Activated T-helper 1 cell treated with Interleukin-2 at 50 U/mL for 16 hours (primary cell): ENCODE measurements at places on chromosomes 2 and 18.

DNA sequence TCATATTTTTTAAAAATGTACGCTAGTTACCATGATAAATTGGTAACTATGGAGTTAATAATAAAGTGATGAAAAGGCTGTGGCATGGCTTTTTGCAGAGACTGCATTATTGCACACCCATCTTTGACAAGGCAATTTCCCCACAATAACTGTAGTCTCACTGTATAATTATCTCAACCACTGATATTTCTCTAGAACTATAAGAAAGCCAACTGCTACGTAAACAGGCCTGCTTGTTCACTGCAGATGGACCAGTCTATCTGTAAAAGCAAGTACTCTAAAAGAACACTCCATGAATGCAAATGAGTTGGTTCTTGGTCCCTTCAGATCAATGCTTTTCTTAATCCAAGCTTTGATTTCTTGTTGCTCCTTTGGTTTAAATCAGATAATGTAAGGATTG is 218.7 kb downstream of the RBM43 start:
- no peak for DNase-seq

DNA sequence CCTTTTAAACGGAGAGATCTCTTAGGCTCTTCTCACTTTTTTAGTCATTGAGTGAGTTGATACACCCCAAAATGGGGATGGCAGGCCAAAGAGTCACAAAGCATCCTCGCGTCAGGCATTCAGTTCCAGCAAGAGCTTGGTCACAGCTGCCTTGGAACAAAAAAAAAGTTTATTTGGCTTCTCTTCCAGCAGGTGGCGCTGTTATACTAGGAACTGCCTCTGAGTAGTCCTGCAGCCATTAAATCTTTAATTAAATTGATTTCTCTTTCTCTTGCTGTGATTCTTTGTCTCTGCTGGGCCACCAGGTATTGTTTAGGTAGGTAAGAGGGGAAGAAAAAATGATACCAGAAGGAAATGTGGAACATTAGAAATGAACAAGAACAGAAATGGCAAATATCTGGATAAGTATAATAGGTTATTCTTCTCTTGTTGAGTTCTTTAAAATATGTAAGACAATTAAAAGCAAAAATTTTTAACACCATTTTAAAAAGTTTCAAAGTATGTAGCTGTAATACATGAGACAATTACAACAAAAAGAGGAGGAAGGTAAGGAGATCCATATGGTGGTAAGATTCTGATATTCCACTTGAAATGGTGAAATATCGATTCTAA is 175.1 kb downstream of the GALNT1 start:
- DNase-seq: no peak

DNA sequence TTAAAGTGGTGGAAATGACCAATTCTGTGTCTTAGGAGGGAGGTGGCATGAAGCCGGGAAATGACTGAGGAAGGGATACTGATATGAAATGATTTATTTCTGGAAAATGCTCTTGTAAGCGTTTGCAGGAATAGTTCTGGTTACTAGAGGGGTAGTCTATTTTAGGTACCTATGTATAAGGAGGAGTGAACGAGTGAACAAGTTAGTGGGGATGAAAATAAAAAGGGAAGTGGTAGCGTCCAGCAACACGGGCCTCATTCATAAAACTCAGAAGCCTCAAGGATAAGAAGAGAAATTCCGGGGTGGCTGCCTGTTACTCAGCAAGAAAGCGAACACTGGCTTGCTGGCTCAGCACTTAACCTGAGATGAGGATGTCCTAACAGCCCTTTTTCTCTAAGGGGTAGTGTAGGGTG is 303.3 kb downstream of the NCKAP5 start:
- no peak for DNase-seq

DNA sequence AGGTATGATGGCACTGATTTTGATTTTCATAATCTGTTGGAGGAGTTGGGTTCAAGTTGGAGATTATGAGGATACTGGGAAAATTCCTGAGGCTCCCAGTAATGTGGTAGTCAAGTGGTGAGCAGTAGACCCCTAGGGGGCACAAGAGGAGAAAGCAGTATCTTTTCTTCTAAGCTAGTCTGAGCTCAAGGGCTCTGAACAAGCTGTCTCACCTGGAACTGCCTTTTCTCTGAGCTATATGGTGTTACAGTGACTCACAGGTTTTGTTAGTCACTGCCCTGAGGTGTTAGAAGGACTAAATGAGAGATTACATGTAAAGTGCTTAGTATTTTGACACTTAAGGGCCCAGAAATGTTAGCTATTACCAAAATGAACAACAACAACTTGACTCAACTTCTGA is 42.2 kb downstream of the CD302 start:
- DNase-seq: no peak

DNA sequence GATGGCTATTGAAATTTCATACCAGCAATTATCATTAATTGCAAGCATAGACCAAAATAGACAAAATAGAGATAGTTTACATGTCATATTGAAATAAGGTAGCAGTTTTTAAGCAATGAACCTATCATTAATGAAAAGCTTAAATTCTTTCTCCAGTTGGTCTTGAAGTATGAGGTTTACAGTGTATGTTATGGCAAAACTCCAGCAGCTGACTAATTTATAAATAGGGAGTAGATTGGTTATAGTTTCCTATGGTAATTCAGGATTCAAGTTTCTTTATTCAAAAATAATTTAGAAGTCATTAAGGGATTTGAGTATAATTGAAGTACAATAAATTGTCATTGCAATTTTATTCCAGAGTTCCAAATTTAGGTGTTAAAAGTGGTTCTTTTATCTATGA is 69.6 kb upstream of the COL5A2 start:
- DNase-seq: no peak

GRCh38 chr2:152483276-152484063 is 148.5 kb downstream of the FMNL2 start:
- DNase-seq: no peak

- no peak for DNase-seq
Observed at GRCh38 chr2:137223722-137224121, 458.4 kb downstream of the THSD7B start.

DNA sequence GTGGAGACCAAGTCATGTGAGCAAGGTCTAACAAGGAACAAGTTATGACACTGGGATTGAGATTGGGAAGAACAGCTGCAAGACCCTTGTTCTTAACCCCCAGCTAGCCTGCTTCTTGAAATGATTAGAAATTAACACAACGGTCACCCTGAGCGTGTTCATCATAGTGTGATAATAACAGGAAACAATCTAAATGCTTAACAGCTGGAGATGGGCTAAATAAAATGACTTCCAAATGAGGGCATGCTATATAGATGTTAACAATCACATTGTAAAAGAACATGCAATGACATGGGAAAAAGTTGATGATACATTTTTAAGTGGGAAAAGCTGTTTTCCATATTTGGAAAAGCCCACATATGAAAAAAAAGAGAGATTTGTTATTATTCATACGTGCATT is 47.6 kb downstream of the RPL37A start:
- DNase-seq: no peak

- DNase-seq: no peak
Observed at GRCh38 chr2:186058614-186059013, 320.0 kb downstream of the FSIP2 start.

- no peak for DNase-seq
Observed at GRCh38 chr18:48816554-48816953, 134.2 kb downstream of the SMAD7 start.

DNA sequence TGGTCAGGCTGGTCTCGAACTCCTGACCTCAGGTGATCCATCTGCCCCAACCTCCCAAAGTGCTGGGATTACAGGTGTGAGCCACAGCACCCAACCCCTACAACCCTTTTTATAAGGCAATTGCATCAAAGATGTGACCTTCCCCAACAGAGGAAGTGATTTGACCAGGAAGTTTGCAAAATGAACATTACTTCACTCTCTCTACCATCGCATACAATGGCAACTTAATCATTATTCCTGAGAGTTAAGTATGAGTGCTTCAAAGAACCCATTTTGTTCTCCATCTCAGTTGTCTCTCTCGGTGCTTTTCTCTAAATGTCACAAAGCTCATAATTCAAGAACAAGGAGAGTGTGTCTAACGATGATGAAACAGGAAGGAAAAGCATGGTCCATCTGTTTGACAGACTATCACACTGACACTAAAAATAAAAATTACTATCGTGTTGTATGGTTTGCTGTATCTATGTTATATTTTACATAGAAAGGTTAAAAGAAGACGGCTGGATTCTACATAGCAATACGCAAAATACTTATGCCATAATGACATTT is 18.1 kb upstream of the CREG2 start:
- no peak for DNase-seq

DNA sequence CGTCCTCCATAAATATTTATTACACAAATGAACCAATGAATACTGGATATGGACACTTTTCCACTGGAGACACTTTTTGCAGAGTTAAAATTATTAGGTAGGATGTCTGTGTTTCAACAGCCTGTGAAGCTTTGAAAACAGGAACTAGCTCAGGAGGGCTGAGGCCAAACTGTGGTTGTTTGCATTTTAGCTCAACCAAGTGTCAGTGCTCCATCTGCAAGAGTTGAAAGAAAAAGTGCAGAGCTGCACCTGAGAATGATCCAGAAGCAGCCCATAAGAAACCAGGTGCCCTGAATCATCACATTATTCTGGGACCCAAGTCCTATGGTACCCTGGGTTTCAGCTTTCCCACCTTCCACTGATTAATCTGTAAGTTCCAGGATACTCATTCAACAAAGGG is 180.4 kb downstream of the TRIB2 start:
- DNase-seq: no peak

- no peak for DNase-seq
Observed at GRCh38 chr18:44625386-44625785, 55.3 kb upstream of the SETBP1 start.
